Activated CD4-positive, alpha-beta T cell treated with anti-CD3 and anti-CD28 coated beads, Interleukin-2, amount 50 U/mL, for 1 hour (primary cell): ENCODE measurements at places on chromosomes 2 and 18.

- DNase-seq: peak; percentile 6
Measured at GRCh38 chr2:238069021-238069709, 8.4 kb downstream of the SCLY start.

DNA sequence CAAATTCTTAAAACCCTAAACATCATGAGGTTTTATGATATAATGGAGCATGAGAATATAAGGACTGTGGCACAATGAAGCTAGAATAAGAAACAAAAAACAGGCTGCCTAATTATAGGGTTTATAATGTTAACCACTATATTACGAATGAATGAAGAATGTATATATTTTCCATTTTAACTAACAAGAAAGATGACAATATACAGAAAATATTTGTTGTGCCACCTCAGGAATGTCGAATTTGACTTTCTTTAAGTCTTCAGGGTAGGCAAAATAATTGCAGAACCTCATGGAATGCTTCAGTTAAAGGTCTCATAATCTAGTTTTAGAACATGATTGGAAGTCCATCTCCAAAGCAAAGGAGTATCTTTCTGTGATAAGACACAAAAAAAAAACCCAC is 282.9 kb upstream of the SLC8A1 start:
- no peak for DNase-seq

DNA sequence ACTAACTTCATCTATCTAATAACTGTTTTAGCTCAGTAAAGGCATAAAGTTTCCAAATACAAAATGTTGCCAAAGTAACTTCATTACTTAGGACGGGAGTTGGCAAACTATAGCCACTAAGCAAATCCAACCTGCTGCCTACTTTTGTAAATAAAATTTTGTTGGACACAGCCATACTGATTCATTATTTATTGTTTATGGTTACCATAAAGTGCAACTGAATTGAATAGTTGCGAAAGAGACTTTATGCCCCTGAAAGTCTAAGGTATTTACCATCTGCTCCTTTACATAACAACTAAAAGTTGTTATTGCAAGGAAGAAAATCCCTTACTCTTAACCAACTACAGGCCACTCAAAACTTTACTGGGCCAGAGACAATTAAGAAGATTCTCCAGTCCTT is 256.7 kb upstream of the RBBP8 start:
- DNase-seq: no peak

DNA sequence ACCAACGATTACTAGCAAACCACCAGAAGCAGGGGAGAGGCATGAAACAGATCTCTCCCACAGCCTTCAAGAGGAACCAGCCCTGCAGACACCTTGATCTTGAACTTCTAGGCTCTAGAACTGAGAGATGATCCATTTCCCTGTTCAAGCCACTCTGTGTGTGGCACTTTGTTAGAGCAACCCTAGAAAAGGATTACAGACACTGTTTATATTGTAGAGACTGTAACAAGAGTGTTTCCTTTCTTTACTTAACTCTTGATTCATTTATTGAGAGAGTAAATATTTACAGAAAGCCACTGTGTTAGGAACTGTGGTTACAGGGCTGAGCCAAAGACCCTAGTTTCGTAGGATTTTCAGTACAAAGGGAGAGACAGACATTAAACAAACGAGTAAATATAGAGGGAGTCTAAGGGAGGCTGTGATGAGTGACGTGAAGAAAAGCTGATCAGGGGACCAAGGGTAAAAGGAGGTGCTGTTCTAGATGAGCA is 10.9 kb downstream of the CCDC68 start:
- no peak for DNase-seq

DNA sequence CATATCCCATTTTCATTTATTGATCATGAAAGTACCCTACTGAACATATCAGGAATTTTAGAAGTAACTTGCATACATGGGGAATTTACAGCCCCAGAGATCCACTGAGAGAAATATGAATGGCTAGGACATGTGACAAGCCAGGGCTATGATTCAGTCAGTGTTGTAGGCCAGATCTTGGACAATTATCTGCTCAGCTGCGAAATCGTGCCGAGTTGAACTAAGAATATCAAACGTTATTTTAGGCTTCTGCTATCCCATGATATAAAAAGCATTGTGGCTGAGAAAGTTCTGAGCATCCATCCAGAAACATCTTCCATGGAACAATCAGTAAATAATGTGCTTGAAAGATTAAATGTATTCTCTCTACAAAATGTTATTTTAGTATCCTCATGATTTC is 85.7 kb upstream of the UNC80 start:
- DNase-seq: no peak

DNA sequence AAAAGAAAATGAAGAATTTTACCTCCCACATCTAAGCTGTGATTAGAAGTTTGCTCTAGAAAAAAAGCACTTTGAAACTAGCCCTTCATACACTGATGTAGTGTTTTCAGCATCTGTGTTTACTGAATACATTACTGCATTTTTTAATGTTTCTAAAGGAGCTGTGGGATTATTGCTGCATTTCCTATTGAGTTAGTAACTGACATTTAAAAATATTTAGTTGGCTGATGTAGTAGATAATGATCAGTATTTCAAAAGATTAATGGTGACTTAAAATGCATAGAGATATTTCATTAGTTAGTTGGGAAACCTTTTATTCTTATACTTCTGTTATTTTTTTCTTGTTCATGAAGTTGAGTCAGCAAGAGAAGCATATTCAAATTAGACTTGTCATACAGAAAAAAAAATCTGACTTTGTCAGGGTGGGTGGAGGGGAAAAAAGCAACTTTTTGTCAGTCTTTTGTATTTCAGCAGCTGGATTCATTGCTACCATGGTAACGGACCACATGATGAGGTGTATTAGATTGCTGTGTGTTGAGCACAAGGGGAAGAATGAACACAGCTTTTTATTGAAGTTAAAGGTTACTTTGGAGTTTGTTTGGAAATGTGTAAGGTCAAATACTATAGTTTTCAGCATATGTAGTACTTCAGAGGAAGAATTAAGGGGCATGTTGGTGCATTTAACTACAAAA is at the start of gene DTNA:
TSS of gene DTNA (plus strand) at position 549 of the 692 bp plus-strand sequence. CDS start 45,679 bp downstream, outside the sequence.
- DNase-seq: no peak

DNA sequence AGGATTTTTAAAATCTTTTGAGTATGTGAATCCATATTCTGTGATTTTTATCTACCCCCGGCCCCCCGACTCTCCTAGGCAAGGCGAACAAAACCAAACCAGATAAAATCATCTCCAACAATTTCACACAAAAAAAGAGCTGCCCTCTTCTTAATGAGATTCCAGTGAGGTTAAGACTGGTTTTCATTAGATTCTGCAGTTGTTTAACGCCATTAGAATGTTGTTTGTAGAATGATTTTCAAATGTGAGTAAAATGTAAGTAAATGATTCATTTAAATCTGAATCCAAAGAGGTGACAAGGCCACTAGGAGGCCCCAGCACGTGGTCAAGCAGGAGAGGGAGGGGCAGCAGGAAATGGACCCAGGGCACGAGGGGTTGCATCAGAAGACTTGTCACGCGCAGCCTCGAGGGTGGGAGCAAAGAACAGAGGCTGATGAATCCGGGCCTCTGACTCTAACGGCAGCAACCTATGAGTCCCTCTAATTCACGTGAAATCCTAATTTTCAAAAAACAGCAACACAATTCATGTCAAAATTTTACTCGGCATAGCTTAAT is 24.3 kb upstream of the KLHL29 start:
- no peak for DNase-seq

GRCh38 chr2:169023161-169023560 is 8.0 kb downstream of the ABCB11 start:
- no peak for DNase-seq

- no peak for DNase-seq
Measured at GRCh38 chr18:80010551-80010906, 22.2 kb upstream of the TXNL4A start.

DNA sequence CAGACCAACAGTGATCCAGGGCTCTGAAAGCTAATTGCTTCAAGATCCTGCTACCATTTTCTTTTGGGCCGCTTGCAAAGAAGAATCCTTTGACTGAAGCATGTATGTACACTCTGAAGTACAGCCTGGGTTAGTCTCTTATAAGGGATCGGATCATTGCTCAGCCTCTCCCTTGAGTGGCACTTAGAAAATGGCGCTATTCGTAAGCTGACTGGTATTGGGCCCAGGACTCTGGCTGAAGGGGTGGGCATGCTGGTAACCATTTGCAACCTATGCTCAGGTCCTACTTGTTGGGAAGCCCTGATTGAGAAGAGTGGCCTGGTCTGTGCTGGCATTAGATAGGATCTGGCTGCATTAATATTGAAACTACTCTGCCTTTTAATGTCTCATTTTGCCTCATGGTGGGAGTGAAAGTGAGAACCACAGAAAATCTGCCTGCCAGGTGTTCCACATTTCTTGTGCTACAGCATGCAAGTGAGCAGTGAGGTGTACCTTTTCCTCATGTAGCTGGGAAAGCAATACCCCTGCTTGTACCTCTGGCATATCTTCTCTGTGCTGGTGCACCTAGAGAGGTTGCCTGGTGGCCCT is 661 bp upstream of the MGAT5 start:
- DNase-seq: no peak

DNA sequence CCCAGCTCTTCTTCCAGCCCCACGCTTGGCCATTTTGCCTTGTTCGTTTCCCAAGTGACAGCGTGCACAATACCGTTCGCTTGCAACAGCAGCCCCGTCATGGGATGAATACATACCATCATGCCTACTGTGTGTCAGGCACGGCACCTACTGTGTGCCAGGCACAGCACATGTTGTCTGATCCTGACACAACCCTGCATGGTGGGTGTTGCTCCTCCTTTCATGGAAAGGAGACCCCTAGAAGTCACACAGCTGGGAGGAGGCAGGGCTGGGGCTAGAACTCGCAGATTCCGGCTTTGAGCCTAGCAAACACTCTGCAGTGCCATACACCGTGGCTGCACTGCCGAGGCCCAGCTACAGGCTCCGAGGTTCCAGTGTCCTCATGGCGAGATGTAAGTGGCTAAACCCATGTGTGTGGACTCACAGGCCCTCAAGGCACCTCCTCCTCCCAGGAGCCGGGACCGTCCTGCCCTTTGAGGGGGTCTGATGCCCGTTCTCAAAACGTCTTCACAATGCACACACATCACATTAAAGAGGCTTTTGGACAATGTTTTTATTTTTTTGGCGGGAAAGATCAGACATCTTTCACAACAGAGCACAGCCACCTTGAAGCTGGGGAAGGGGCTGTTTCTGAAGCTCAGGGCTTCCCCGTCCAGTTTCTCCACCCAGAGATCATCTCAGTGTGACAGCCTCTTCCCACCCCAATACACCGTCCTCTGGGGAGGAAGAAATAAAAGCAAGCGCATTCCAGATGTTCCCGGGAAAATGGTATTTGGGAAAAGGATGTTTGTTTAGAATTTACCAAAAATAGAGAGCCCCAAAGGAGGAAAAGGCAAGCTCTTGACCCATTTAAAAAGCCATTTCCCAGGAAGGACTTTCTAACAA is 64.9 kb downstream of the HS1BP3 start:
- no peak for DNase-seq

DNA sequence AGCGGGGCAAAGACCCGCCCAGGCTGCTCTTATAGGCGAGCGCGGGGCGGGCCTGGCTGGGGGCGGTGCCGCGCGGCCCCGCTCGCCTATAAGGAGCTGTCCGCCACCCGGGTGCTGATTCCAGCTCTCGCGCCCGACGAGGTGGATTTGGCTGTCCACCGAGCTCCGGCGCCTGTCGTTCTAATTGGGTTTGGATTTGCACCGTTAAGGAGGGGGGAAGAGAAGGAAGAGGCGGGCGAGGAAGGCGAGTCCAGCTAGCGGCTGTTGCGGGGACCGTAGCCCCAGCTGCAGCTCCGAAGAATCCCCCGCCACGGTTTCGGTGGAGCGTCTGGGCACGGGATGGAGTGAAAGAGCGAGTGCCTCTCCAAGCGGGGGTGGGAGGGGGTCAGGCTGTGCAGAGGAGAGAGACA is at the start of gene CNTNAP5:
TSS of gene CNTNAP5 (plus strand) at position 117 of the 410 bp plus-strand sequence. CDS start 364 bp downstream, outside the sequence.
- DNase-seq: no peak

GRCh38 chr18:78242254-78242643 is 737.4 kb upstream of the SALL3 start:
- DNase-seq: no peak

DNA sequence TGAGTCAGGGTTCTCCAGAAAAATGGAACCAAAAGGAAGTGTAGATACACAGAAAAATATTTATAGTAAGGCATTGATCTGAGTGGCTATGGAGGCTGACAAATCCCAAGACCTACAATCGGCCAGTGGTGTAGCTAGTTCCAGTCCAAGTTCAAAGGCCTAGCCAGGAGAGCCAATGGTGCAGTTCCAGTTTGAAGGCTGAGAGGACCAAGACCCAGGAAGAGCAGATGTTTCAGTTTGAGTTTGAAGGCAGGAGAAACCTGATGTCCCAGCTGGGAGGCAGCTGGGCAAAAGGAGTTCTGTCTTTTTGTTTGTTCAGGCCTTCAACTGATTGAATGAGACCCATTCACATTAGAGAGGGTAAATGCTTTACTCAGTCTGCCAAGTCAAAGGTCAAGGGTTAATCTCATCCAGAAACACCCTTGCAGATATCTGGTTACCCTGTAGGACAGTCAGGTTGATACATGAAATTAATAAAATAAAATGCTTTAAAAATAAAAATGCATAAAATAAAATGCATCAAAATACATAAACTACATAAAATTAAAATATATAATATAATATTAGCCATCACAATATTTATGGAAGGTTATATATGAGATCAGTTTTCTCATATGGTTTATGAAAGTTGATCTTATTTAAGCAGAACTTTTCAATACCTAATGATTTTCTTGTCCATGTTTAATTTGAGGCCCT is 38.7 kb downstream of the KCNE4 start:
- no peak for DNase-seq

DNA sequence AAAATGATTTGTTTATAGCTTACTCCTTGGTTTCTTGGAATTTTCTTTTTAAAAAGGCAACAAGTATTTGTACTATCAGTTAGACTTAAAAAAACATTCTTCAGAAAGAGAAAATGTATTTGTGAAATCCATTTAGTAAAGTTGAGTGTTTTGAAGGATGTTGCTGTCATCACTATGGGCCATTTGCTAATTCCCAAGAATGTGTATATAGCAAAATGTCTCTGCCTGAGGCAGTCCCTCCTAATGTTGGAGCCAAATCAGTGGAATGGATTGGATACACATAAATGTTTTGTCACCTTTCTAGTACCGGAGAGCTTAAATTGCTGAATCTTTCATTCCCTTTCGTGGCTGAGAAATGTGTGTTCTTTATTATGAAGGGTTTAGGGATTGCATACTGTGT is 890.2 kb upstream of the ZEB2 start:
- DNase-seq: no peak

GRCh38 chr18:12703664-12704063 is 822 bp downstream of the PSMG2 start:
- no peak for DNase-seq

DNA sequence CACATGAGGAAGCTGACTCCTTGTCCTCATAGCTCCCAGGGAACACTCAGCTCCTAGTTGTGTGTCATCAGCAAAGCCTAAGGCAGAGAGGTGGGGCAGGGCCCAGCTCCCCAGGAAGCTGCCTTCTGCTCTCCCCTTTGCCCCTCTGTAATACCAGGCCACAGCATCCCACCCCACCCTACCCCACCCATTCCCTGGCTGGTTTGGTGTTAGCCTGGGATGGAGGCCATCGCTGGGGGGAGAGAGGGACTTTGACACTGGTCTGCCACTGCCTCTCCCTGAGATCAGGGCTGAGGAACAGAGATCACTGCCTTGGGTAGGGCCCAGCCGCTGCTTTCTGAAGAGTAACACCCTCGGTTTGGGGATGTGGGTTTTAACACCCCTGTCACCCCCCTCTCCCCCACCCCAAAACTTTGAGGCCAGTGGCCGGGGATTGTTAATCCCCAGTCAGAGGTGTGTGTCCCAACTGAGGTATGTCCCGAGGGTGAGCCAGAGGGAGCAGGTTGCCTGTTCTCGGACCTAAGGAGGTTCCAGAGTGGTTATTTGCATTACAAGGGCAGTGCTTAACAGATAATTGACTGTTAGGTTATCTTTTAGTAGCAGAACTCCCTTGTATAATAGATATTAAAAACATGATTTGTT is 41.4 kb downstream of the TET3 start:
- DNase-seq: no peak

GRCh38 chr2:75949385-75950030 is 238.8 kb upstream of the GCFC2 start:
- no peak for DNase-seq
